ENCODE measurements at places on chromosomes 2 and 18. TPM values are rescaled to one million over a fixed set of nuclear protein-coding genes. Genes with fewer than 3 reads are reported as not detected.

The RNU2-63P gene
- total RNA-seq: not detected

The AMER3 gene
- total RNA-seq: not detected

The GRHL1 gene
- total RNA-seq: 0.58 TPM

The PMAIP1 gene
- total RNA-seq: 11.3 TPM

The TMEM178A gene
- total RNA-seq: 1.0 TPM

The ACTG2 gene
- 4.1 TPM for total RNA-seq

The SNRNP200 gene
- 54.9 TPM for total RNA-seq

The NXPH2 gene
- not detected for total RNA-seq

The RAPGEF4 gene
- 0.66 TPM for total RNA-seq

The SGO2 gene
- 2.2 TPM for total RNA-seq

The SH2D6 gene
- total RNA-seq: not detected

The DPYSL5 gene
- not detected for total RNA-seq

The IL37 gene
- total RNA-seq: not detected

The GREB1L gene
- not detected for total RNA-seq

The MC4R gene
- total RNA-seq: not detected

The ZNF892 gene
- total RNA-seq: 7.9 TPM

The TFPI gene
- 135 TPM for total RNA-seq

The XIRP2 gene
- not detected for total RNA-seq

The CRIM1 gene
- 98.5 TPM for total RNA-seq

The RGPD4 gene
- total RNA-seq: not detected

The TNFRSF11A gene
- total RNA-seq: 0.66 TPM

The FKBP1B gene
- total RNA-seq: 10.9 TPM

The NCL gene
- 168 TPM for total RNA-seq

The CPLX4 gene
- total RNA-seq: not detected

The CFC1 gene
- not detected for total RNA-seq

The CHRNG gene
- not detected for total RNA-seq

The TMEM169 gene
- total RNA-seq: 0.29 TPM

The CTDP1 gene
- 26.5 TPM for total RNA-seq

The SFT2D3 gene
- total RNA-seq: 6.6 TPM

The DUSP19 gene
- 3.5 TPM for total RNA-seq

The ABCG8 gene
- not detected for total RNA-seq

The MYO7B gene
- total RNA-seq: not detected

The OSBPL1A gene
- 59.2 TPM for total RNA-seq

The ALK gene
- total RNA-seq: under 0.01 TPM

The MYL1 gene
- total RNA-seq: not detected

The FSHR gene
- not detected for total RNA-seq

The ZNF236 gene
- 14.0 TPM for total RNA-seq

The ALKAL2 gene
- total RNA-seq: not detected

The IL36B gene
- not detected for total RNA-seq

The ANKRD30BL gene
- not detected for total RNA-seq

The LYPD6 gene
- total RNA-seq: 0.33 TPM

The DPP4 gene
- 163 TPM for total RNA-seq

The REG3A gene
- total RNA-seq: not detected

The PRKAG3 gene
- total RNA-seq: 0.50 TPM

The SLC9A2 gene
- under 0.01 TPM for total RNA-seq

The KCNJ13 gene
- not detected for total RNA-seq

The SERPINB11 gene
- total RNA-seq: not detected

The CNDP1 gene
- total RNA-seq: not detected

All from smooth muscle cell of trachea (primary cell).